ENCODE measurements at places on chromosomes 4 and X.

GRCh38 chr4:44756559-44756958, 30.2 kb upstream of the GNPDA2 start:
- DNase-seq, result no peak

GRCh38 chrX:154539077-154539476, 7.6 kb downstream of the G6PD start:
- no peak for DNase-seq

DNA sequence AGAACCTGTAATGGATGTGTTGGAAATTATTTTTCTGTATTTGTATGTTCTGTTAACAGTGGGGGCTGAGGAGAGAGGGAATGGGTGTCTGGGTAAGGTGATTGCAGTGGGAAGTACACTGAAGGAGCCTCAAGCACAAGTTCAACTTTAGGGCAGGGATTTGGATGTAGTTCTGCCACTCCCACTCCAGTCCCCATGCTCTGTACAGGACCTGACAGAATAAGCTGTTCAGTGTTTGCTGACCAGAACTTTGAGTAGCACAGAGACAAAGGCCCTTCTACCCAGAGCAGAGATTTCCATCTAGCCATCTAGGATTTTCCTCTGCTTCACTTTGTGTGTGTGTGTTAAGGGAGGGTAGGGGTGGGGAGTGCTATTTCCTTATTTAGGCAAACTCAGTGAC, 49.2 kb downstream of the VSIG4 start:
- no peak for DNase-seq

- no peak for DNase-seq
Measured at GRCh38 chrX:138150709-138151108, 560.8 kb downstream of the FGF13 start.

DNA sequence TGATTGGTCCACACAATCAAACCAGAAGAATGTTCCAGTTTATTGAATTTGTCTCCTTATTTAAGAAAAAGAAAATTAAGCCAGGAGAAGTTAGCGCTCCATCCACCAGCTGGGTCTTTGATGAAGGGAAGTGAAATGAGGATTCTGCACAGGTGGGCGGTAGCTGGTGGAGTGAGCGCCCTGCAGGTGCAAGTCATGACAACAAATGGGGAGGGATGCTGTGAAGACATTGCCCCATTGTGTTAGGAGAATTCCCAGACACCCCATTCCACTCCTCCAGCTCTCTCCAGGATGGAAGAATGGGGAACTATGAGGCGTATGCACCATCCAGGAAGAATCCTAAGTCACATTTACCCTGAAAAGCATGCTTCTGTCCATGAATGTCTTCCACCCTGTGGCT, 22.9 kb downstream of the PLRG1 start:
- DNase-seq, result no peak

- DNase-seq, result no peak
Measured at GRCh38 chr4:131488772-131489171, 1660.3 kb upstream of the PCDH10 start.

DNA sequence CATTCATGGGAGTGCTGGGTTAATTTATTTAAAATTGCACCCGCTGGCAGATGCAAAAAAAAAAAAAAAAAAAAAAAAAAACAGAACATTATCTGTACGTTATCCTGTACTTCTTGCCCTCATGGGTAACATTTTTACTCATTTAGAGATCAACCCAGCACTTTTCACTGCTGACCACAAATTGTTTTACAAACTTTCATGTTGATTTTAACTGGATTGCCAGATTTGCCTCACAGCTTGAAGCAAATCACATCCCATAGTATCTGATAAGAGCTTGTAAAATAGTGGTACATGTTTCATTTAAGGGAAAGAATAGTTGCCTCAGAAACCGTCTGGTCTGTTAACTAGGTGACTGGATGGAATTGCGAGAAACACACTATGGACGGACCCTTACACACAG, 640.8 kb downstream of the TRIML1 start:
- DNase-seq, result no peak

DNA sequence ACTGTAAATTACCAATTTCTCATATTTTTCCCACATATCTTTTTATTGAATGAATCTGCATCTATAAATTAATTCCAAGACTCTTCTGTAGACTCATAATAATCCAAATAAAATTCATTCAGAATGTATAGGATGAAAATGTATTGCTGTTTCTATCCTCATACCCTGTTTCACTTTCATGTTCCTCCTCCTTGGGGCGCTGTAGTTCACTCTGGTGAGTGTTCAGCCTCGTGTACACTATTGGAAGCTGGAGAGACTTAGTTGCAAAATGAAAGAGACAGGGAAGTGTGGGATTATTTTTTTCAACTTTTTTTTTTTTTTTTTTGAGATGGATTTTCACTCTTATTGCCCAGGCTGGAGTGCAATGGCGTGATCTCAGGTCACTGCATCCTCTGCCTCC, 296.1 kb downstream of the TLL1 start:
- no peak for DNase-seq

- DNase-seq, result peak; percentile 56
Measured at GRCh38 chrX:120358737-120359456, 3.0 kb upstream of the ATP1B4 start.

- no peak for DNase-seq
Measured at GRCh38 chrX:55754861-55755294, 37.3 kb downstream of the RRAGB start.

DNA sequence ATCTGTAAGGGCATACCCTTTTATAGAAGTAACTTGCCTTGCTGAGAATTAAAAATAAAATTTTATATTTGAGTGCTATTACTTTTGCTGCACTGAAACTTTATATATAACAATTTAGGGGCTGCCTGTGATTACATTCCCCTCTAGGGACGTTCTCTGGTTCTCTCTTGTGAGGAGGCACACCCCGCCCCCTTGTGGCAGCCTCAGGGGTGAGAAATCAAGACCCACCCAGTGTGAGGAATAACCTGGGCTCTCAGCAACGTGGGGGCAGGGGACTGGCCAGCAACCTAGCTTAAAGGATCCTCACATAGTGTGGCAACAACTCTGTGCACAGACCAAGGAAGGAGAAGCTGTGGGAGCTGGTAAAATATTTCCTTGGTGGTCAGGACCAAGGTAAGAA, 43.7 kb downstream of the MAGEA9 start:
- DNase-seq, result peak; percentile 42

DNA sequence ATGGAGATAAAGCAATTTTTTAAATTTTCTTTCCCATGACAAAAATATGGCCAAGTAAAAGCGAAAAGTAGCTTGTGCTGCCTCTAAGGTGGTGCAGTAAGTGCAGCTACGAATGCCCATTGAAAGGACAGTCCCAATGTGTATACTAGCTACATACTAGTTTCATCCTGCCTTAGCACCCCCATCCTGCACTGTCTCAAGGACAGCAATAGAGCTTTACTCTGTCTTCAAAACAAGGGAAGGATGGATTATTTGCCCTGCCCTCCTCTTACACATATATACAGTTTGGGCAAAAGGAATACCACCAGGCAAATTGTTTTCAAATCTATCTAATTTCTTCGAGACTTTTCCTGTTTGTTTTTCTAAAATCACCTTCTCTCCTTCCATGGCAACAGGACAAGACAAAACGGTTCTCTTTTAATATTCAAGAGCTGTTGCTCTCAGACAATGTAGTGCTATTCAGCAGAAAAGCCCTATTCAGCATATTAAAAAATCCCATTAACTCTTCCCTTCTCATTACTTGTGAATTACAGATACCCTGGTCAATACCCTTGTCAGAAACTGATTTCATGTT, 75.1 kb upstream of the SLC7A11 start:
- DNase-seq, result no peak

GRCh38 chrX:22136711-22137110, 104.6 kb downstream of the PHEX start:
- DNase-seq, result no peak

DNA sequence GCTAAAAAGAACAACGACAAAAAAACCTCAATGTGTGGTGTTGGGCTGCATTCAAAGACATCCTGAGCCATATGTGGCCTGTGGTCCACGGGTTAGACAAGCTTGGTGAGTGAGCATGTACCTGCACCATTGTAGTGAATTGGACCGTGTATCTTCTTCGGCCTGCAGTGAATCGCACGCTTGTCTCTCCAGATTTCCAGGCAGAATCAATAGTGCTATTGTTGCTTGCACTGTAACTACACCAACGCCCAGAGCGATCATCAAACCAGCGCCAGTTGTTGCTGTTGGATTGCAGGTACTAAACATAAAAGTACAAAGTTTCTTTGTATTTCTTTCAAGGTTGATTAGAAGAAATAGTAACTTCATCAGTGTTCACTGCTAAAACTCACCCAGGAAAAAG, 101.6 kb downstream of the HUWE1 start:
- DNase-seq, result no peak

- DNase-seq, result no peak
Measured at GRCh38 chr4:22661443-22661842, 31.3 kb upstream of the GBA3 start.

GRCh38 chr4:127212701-127213100, 420.1 kb upstream of the INTU start:
- no peak for DNase-seq

DNA sequence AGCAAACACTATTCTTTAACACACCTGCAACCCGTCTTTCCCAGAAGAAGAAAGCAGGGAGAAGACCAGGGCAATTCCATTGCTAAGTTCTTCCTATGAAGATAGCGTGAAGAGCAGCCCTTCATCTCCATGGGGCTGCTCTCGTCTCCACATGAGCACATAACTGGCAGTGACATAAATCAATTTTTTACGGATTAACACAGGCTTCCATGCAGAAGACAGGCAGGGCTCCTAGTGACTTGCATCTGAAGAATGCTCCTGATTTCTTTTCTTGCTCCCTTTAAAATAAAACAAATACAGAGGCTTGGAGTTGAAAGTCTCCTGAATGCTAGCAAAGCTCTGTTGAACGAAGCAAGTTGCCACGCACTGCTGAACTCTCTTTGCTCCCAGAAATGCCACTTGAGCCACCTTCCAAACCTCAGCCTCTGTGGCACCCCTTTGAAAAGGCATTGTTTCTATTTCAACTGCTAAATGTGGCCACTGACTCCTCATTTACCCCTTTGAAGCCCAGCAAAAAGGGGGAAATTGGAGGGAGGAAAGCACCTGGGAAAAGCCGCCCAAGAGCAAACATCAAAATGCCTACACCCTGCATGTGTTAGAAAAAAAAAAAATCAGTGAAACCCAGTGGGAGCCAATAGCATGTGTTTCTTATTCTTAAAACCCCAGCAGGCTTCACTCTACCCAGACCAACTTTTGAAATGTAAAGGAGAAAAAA, 383.7 kb downstream of the IDS start:
- DNase-seq, result no peak

GRCh38 chr4:166257891-166258290, 384.9 kb downstream of the TLL1 start:
- no peak for DNase-seq

DNA sequence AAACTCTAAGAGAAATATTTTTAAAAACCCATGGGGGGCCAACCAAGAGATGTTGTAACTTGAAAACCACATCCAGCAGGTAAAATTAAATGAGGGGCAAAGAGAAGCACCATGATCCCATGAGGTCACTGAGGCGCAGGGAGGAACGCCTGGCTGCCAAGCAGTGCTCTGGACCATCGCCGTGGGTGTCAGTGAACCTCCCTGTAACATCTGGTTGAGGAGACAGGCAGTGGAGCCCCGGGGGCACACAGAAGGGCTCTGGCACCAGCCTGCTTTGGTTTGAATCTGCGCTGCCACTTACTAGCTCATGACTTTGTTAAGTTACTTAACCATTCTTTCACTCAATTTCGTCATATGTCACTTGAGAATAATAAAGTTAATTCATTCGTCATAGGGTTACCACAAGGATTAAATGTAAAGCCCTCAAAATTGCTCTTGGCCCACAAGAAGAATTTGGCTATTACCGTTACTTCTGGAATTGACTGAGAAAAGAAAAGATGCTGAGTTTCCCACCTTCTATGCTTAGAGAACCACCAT, 41.6 kb upstream of the SLC25A4 start:
- no peak for DNase-seq

- no peak for DNase-seq
Measured at GRCh38 chr4:3442460-3442958, 741 bp downstream of the HGFAC start.

DNA sequence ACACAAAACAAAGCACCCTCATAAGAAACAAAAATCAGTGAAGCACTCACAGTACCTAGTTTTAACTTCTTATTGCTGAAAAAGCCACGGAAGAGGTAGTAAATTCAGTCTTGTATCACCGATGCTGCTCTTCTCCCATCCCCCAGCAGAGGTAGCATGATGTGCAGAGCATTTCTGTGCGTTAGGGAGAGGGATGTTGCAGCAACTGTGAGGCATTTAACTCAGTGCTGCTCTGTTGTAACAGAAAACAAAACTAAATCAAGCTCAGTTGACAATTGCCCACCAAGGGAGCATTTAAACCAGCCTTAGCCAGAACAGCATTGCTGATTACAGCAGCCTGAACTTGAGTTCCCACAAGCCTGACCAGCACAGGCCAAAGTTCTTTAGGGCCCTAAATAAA, 1279.7 kb upstream of the ADGRL3 start:
- DNase-seq, result no peak

- DNase-seq, result no peak
Measured at GRCh38 chr4:37246891-37247290, 2.3 kb downstream of the NWD2 start.

- no peak for DNase-seq
Measured at GRCh38 chr4:144384408-144384807, 243.9 kb upstream of the GYPA start.

GRCh38 chrX:126393284-126393683, 159.3 kb downstream of the DCAF12L1 start:
- DNase-seq, result no peak

- DNase-seq, result no peak
Measured at GRCh38 chr4:1169171-1169671, 3.2 kb downstream of the SPON2 start.

DNA sequence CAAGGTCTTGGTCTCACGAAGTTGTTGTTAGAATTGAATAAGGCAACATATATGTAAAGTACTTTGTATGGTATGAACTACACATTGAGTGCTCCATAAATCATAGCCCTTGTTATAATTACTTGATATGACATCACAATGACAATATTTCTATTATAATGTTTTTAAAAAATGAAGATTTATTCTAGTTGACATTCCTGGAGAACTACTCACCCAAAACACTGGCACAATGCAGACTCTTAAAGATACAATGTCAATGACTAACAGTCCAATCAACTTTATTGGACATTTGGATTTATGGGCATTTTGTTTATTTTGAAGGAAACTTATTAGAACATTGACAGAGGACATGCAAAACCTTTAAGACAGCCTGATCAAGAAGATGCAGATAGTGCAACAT, 55.3 kb downstream of the ASB9 start:
- no peak for DNase-seq

- DNase-seq, result no peak
Measured at GRCh38 chr4:99754756-99755155, 61.9 kb upstream of the DAPP1 start.

DNA sequence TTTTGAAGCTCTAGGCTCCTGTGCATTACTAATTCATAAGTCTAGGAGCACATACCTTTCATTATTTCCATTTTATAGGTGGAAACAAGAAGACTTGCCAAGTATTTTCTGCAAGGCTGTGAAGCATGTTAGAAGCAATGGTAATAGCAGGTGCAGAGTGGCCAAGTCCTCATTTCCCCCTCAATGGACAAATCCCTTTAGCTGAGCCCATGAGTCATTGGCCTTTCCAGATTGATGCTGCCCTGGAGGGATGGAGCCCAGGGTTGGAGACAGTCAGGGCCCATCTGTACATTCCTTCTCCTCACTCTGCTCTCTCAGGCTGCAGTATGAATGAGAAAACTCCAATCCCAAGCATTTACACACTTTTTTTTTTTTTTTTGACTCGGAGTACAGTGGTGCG, 6.6 kb downstream of the MGST2 start:
- DNase-seq, result no peak

- DNase-seq, result no peak
Measured at GRCh38 chrX:21905953-21906352, 34.6 kb upstream of the SMS start.

- no peak for DNase-seq
Measured at GRCh38 chr4:122873821-122874593, 47.4 kb downstream of the FGF2 start.
